ENCODE measurements at places on chromosomes 5 and 9.
A peak's percentile ranks its signal among the peaks of the same experiment; 100 is the strongest.

- DNase-seq: no peak
Measured at GRCh38 chr9:78676009-78676408, 379.1 kb downstream of the PSAT1 start.

DNA sequence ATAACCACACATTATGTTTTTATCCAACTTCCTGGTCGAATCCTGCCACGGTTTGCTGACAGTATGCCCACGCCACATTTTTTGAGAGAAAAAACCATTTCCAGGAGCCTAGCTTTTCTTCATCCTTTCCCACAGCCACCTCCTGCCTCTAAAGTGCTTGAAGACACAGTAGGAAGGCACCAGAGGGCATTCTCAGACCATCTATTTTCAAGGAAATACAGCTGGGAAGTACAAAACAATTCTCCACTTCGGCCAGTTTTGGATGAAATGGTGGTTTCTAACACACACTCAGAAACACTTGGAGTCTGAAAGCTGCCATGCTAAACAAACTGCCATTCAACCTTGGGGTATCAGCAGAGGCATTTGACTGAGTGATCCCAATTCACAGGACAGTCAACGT, 86.3 kb upstream of the RPS23 start:
- DNase-seq: peak; percentile 77

DNA sequence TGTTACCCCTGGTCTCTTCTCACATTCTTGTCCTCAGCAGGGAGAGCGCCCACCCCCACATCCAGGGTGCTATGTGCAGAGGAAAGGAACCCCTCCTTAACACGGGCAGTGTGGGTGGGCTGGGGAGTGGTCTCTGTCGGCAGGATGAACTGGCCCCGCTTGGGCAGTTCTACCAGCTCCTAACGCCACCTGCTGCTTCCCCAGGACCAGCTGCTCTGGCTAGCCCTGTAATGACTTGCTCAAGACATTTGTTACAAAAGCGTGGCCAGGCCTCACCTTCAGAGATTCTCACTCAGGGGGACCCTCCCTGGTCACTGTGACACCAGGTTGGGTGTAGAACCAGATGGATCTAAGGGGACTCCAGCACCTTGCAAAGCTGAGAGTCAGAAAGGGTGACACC, 82.4 kb downstream of the HMCN2 start:
- DNase-seq: peak; percentile 13

DNA sequence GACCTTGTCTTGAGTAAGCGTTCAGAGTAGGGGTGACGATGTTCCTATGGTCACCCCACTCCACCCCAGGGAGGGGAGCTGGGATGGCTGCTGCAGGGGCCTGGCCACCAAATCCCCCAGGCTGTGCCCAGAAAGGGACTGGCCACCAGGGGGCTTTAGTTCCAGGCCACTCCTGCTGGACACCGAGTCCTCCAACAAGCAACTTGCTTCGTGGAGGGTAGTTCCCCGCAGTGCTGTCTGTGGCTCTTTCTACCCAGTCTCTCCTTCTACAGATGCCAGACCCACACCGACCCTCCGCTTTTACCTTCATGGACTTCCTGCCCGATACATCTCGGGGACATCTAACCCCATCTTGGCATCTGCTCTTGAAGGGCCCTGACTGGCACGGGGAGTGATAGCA, 35.7 kb upstream of the GABRP start:
- DNase-seq: no peak

DNA sequence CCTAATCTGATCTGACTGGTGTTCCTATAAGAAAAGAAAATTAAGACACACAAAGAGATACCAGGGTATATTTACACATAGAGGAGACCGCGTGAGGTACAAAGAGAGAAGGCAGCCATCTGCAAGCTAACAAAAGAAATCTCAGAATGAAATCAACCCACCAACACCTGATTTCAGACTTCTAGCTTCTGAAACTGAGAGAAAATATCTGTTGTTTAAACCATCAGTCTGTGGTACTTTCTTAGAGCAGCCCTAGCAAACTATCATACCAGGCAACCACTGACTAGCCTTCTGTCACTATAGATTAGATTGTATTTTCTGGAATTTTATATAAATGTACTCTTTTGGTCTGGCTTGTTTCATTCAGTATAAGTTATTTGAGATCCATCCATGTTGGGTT, 779.3 kb upstream of the ACO1 start:
- no peak for DNase-seq

DNA sequence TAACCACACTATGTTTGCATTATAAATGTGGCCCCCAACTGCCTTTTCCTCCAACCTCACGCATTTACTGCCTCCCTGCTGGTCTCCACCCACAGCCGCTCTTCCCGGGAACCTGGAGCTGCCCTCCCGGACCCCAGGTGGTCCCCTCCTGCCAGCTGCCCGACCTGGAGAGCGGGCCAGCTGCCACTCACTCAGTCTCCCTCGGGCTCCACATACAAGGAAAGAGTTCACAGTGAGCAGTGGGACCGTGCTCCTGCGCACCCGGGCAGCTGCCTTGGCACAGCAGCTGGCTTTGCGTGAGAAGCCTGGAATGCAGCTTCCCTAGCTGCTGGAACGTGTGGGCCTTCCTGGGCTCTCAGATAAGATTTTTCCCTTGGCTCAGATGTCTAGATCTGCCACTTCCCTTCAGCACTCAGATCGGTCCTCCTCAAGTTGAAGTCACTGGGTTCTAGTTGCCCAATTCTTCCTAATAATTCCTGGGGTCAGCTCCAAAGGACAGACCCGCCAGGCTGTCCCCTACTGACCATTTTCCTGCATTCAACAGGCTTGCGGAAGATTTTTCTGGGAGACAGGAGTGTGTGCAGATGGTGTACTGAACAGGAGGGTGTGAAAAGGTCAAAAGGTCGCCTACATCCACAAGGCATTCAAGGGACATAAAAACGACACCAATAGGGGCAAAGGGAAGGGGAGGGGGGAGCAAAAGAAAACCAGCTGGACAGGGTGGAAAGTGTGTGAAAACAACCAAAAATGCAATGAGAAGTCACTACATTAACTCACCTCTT, 69.1 kb downstream of the MYO10 start:
- DNase-seq: no peak

GRCh38 chr9:60545346-60545877, 368.8 kb upstream of the SPATA31A5 start:
- no peak for DNase-seq

- DNase-seq: peak; percentile 20
Measured at GRCh38 chr5:179906795-179907555, 722 bp downstream of the TBC1D9B start.

DNA sequence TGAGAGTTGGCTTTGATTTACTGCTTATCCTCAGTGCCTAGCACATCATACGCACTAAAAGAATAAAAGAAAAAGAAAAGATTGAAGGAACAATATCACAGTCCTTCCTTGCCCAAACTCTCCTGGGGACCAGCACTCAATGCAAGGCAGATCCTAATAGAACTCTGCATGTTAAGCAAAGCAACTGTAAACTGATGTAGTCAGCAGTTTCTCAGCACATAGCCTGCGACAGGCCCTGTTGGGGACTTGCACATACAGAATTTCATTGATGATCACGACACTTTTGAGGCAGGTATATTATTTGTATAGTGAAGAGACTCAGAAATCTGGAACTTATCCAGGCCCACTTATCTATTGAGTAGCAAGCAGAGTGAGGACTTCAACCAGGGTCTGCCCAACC, 15.4 kb downstream of the NIPAL4 start:
- DNase-seq: no peak

DNA sequence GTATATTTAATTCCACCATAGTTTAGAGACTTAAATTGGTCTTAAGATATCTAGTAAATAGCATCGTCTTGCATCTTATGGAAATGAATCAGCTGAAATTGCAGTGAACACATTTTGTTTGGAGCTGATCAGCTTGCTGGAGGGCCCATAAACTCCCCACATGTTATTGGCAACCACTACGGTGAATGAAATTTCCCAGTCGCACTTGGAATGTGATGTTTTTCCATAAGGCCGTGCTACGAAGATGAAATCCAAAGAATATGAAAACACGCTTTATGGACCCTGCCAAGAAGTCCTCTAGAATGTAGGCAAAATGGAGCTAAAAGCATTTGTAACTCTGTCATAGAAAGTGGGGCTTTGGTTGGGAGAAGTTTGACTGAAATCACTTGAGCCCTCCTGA, 572.1 kb downstream of the ACTL7B start:
- no peak for DNase-seq

DNA sequence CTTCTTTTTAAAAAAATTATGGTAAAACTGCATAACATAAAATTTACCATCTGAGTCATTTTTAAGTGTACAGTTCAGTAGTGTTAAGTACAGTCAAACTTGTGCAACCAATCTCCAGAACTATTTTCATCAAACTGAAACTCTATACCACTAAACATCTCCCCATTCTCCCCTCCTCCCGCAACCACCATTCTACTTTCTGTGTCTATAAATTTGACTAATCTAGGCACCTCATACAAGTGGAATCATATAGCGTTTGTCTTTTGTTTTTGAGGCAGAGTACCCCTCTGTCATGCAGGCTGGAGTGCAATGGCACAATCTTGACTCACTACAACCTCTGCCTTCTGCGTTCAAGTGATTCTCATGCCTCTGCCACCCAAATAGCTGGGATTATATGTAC, 24.0 kb upstream of the EBF1 start:
- DNase-seq: no peak

DNA sequence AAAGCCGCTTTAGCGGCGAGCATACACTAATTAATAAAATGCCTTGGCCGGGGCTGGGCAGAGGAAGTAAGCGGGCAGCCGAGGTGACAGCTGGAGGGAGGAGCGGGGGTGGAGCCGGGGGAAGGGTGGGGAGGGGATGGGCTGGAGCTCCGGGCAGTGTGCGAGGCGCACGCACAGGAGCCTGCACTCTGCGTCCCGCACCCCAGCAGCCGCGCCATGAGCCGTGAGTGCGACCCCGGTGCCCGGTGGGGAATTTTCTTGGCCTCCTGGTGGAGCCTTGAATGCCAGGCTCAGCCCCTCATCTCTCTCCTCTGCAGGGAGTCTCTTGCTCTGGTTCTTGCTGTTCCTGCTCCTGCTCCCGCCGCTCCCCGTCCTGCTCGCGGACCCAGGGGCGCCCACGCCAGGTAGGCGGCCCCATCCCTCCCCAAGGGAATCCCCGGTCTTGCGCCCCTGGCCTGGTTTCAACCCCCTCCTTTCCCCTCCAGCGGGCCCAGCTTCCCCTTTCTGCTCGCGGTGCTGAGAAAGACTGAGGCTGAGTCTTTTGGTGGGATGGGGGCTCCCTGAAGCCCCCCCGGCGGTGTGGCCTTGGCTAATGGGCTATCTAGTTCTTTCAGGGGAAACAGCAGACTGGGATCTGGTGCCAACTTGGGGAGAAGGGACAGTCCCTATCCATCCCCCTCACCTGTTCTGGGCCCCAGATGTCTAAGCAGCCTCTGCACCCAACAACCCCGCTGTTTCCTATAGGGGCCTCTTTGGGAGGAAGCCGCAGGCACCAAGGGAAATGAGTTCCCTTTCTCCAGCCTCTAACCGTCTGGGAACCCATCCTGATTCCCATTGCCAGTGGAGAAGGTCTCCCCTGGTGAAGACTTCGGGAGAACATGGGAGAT, at the start of gene PTGS1:
Gene PTGS1 (plus strand): TSS at position 156 of the 887 bp plus-strand sequence. CDS start 61 bp downstream, at position 217.
- peak; percentile 78 for DNase-seq

GRCh38 chr5:83306572-83307241, 164.8 kb upstream of the VCAN start:
- DNase-seq: peak; percentile 79

- DNase-seq: no peak
Measured at GRCh38 chr9:88979021-88979420, 12.2 kb upstream of the S1PR3 start.

DNA sequence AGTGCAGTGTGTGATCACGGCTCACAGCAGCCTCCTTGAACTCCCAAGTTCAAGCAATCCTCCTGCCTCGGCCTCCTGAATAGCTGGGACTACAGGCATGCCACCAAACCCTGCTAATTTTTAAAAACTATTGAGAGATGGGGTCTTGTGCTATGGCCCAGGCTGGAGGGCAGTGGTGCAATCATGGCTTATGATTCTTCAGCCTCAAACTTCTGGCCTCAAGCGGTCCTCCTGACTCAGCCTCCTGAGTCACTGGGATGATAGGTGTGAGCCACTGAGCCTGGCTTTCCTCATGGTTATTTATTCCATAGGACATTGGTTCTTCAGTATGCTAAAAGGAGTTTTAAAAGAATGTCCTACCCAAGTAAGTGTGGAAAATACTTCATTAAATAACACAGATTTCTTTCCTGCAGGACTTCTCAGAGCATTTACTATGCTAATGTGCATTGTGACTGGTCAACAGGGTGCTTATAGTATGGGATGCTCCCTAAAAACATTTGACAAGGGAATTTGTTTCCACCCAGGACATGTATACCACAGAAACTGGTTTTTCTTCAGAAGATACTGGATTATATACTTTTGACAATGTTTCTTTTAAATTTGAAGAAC, 11.2 kb upstream of the NCS1 start:
- no peak for DNase-seq

DNA sequence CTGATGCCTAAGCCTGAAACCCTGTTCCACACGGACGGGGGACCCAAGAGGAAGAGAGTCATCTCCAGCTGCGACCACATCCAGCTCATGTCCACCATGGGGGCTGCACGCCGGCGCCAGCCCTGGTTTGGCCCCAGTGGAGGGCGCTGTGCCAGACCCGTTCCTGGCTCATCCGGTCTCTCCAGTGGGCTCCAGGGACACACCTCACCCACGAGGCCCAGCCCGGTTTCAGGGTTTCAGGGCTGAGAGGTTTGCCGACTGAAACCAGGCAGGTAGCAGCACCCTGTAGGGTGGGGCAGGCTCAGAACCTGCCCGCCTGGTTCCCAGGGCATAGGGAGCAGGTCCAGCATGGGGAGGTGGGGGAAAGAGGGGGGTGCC, 71.4 kb upstream of the STXBP1 start:
- DNase-seq: no peak

- no peak for DNase-seq
Measured at GRCh38 chr9:113775749-113776148, 100.4 kb upstream of the ZNF618 start.

DNA sequence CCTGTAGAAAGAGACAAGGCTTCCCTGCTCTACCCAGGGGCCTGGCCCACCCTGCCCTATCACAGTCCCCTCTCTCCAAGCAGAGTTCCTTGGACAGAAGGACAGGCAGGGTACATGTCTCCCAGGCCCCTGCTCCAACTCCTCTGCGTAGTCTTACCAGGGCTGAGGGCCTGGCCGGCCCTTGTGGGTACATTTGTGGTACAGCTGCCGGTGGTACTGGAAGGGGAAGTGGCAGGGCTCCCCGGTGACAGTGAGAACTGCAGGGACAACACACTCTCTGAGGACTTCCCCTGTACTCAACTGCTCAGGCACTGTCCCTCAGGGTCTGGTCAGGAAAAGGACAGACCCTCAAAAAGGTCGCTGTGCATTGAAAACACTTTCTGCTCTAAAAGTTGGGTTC, 3.6 kb downstream of the F12 start:
- DNase-seq: no peak

GRCh38 chr9:127445851-127446712, 5.1 kb downstream of the RPL12 start:
- DNase-seq: no peak

Measured in OCI-M1 (cell line).